Stimulated activated CD4-positive, alpha-beta T cell treated with anti-CD3 and anti-CD28 coated beads, Interleukin-15, amount 100 ng/mL, for 48 hours (primary cell): ENCODE measurements at places on chromosomes 1 and 21.

GRCh38 chr1:172229942-172230341 is 190.5 kb upstream of the C1orf105 start:
- no peak for DNase-seq

DNA sequence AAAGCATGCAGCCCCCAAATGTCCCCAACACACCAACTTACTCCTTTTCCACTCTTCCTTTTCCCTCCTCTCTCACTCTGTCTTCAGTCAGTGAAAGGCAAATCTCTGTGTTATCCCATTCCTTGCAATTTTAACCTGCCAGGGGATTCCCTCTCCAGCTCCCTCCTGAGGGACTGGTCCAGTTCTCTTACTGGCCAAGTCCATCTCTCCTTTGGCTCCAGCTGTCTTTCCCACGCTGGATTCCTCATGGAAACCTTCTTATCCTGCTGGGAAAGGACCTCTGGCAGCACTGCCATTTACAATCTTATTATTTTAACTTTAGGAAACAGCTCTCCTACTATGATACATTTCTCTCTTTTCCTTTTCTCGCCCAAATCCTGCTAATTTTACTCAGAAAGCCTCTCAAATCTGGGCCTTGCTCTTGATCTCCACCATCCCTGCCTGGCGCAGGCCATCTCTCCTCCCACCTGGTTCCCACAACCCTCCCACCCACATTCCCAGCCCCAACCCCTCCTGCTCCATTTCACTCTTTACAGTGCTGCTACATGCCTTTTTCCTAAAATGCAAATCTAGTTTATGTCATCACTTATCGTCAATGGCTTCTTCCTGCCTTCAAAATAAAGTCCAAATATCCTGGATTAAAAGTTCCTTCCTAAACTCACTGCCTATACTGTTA is 72.7 kb upstream of the CNN3 start:
- no peak for DNase-seq

DNA sequence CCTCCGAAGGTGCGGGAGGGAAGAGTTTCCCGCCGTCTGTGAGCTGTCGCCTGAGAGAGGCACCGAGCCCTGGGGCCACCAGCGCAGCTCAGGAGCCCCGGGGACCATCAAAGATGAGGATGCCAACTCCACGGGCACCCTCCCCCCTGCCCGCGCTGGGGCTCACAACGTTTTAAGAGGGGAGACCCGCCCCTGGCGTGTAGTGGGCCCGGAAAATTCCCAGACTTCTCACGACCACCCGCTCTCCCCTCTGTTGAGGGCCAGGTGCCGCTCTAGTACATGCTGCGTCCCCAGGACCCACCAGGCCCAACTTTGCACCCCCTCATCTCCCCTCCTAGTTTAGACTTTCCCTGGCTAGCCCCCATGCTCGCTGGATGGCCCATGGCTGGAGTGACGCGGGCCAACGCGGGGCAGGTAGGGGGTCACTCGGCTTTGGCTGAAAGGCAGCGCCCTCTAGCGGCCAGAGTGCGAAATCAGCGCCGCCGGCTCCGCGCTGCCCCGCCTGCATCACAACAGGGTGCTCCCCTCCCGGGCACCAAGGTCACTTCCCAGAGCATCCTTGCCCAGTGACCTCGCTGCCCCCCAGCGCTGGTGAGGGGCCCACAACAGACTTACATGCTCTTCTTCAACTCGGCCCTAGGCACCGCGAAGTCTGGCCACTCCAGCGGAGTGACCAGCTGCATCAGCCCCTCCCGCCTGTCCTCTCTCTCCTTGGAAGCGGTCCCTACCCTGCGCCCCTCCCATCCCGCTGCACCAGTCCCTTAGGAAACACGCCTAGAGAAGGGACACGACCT is 1.8 kb downstream of the CD160 start:
- peak; percentile 54 for DNase-seq

DNA sequence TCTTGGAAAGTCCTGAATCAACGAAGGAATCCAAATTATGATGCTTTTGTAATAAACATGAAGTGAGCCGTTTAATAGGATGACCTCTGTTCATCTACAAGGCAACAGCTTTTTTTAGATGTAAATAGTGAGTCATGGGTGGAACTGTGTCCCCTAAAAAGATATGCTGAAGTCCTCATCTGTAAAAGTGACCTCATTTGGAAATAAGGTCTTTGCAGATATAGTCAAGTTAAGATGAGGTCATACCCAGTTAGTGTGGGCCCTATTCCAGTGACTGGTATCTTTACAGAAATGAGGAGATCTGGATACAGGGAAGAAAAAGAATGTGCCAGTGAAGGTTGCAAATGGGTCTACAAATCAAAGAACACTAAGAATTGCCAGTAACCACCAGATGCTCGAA is 1287.3 kb upstream of the ADGRL4 start:
- no peak for DNase-seq

GRCh38 chr1:98177751-98178150 is 256.9 kb upstream of the DPYD start:
- no peak for DNase-seq

DNA sequence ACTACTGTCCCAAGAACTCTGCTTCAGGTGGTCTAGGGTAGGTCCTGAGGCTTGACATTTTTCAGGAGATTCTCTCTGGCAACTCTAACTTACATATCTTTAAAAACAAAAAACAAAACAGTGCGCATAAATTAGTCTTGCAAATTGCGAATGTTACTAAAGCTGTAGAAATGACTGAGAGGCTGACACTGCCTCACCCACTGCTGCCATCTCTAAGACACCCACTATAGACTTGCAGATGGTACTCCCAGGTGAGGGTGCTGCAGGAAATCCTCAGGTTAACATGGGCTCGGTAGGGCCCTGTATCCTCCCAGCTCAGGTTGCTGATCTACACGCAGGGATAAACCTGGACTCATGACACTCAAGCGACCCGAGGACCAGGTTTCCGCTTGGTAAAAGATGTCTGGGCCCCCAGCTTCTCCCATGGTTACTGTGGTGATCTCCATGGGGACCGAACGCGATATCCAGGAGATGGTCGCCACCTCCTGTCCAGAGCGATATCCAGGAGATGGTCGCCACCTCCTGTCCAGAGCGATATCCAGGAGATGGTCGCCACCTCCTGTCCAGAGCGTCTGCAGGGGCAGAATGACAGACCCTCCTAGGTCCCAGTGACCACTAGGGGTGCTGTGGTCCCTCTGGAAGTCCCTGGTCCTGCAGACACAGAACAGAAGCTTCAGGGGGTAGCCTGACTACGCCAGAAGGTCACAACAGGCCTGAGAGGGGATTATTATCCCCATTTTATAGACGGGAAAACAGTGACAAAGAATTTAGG is 16.2 kb upstream of the LY9 start:
- peak; percentile 36 for DNase-seq

- peak; percentile 54 for DNase-seq
Observed at GRCh38 chr1:85307987-85308832, 31.8 kb upstream of the BCL10 start.

DNA sequence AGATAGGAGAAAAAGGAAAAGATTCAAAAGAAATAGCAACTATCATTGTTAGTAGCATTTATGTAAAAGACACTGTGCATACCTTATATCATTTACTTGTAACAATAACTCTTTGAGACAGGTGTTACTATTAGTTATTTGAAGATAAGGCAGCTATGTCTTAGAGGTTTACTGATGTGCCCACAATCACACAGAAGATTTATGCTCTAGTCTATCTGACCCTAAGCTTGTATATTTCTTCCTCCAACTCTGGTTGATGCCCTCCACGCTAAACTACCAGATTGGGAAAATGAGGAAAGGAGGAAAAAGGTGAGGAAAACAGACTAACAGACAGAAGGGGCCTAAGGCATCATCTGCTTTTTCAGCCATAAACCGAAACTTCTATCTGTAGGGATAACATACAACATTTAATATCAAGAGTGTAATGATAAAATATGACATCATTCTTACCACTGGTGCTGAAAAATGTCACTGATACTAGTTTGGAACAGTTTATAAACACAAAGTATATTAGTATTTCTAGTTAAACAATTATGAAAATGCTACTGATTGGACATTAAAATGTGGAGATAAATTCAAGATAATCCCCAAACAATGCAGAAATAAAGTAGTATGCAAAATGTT is 5.1 kb downstream of the COLGALT2 start:
- no peak for DNase-seq

DNA sequence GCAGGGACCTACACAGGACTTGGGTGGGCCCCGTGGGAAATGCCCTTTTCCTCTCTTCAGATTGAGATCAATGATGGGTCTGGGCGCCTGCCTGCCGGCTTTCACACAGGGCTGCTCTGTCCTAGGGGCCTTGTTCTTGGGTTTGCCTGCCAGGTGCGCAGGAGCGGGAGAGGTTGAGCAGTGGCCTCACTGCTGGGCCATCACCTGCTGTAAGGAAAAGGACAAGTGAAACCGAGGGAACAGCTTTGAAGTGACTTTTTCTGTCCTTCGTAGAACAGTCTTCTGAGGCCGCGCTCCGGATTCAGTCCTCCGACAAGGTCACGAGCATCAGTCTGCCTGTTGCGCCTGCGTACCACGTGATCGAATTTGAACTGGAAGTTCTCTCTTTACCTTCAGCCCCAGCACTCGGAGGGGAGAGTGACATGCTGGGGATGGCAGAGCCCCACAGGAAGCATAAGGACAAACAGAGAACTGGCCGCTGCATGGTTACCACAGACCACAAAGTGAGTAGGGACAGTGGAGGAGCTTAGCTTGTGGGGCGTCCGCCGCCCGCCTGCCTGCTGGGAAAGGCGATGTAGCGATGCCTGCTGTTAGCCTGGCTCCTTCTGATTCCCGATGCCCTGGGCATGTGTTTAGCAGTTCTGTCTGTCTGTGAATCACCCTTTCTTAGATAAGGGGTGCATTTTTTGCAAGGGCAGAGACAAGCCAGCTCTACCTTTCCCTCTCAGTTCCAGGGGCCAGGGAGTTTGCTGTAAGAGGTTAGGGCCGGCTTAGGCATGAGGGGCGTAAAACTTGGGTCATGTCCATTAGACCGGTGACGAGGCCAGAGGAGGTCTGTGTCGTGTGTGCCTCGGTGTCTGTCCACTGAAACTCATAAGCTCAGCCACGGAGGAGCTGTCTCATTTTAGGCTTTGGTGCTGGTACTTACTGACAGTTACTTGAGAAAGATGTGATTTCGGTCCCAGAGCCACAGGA is 19.5 kb upstream of the PWP2 start:
- DNase-seq, result no peak

DNA sequence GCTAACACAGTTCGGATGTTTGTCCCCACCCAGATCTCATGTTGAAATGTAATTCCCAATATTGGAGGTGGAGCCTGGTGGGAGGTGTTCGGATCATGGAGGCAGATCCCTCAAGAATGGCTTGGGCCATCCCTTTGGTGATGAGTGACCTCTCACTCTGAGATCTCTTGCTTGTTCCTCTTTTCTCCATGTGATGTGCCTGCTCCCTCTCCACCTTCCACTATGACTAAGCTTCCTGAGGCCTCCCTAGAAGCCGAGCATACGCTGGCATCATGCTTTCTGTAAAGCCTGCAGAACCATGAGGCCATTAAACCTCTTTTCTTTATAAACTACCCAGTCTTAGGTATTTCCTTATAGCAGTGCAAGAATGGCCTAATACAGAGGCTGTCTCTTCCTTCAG is 8.1 kb upstream of the PLA2G5 start:
- DNase-seq, result no peak

DNA sequence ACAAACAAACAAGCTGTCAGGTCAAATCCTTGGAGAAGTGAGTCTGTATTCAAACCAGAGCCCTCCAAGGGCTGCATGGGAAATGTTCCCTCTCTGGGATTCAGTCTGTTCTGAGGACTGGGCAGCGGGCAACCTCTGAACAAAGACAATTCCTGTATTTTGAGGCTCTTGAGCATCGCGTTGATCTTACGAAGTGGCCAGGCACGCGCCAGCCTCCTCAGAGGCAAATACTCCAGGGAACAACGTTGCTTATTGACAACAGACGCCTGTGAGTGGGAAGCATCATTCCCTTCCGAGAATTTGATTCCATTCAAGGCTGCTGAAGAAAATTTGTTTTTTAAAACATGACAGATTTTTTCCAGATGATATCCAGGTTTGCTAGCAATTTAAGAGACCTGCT is 20.0 kb upstream of the TACSTD2 start:
- no peak for DNase-seq

- no peak for DNase-seq
Observed at GRCh38 chr1:235093013-235093695, 35.5 kb downstream of the TOMM20 start.
